Colonic mucosa (tissue), 4 donors: ENCODE measurements at places on chromosomes 5 and 9.

DNA sequence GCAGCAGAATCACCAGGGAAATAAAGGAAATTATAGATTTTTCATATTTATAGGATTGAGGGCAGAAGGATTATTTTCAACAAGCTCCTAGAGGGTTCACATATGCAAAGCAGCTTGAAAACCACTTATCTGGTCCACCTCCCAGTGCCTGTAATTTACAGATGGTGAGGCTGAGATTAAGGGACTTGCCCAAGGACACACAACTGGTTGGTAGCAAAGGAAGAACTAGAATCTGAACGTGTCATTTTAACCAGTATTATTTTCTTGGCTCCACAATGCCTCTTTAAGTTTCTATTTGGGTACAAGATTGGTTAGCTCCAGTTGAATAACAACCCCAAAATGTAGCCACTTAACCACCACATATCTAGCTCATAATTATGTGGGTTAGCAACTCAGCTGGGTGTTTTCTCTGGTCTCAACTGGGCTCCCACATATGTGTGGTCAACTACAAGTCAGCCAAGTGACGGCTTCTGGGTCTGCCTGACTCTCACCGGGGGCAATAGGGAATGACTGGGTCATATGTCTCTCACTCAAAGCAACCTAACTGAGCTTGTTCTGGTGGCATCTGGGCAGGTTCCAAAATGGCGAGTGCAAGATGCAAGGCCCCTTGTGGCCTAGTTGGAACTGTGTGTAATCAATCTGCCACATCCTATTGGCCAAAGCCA, 127.7 kb downstream of the ZDHHC21 start:
- DNase-seq: no peak

- no peak for DNase-seq
Observed at GRCh38 chr5:68698025-68698940, 395.5 kb upstream of the SLC30A5 start.

DNA sequence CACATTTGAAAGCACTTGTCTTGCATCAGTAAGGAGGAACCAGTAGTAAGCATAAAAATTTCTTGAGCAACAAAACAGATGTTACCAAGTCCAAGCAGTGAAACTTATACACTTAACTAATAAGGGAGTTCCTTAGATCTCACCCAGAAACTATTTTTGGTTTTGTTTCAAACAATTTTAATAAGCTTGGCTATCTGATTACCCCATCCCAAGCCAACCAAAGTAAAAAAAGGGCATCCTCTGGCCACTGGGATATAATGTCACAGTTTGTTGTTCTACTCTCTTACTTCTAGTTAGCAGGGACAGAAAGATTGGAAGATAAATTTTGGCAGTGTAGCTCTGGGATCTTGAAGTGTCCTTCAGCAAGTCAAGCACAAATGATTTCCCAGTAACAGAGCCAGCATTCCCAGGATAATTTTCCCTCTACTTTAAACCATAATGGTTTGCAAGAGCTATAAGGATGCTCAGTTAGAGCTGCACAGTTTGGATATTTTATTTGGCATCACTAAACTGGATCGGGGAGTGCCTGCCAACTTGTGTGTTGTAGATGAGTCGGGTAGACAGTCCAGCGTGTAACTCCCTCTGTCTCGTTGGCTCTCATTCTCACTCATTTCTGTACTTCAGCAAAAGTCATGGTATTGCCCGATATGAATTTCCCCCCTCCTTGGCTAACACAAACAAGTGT, 161.9 kb upstream of the HMHB1 start:
- no peak for DNase-seq

- DNase-seq: no peak
Observed at GRCh38 chr5:114839360-114839759, 330.3 kb downstream of the TRIM36 start.

DNA sequence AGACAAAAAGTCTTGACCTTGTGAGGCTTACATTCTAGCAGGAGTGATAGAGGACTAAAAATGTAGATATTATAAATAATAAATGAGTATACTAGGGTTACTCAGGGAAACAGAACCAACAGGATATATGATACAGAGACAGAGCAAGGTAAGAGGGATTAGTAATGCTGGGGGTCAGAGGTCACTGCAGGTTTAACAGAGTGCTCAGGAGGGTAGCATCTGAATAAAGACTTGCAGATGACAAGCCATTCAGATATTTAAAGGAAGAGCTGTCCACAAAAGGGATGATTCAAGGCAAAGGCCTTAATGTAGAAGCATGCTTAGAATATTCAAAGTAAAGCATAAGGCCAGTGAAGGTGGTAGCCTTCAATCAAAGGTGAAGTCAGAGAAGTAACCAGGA, 65.6 kb upstream of the SEMA6A start:
- no peak for DNase-seq
